Stimulated activated CD8-positive, alpha-beta memory T cell treated with anti-CD3 and anti-CD28 coated beads, Interleukin-4, amount 100 ng/mL, for 1 hour (primary cell): ENCODE measurements at places on chromosomes 3 and 15.

DNA sequence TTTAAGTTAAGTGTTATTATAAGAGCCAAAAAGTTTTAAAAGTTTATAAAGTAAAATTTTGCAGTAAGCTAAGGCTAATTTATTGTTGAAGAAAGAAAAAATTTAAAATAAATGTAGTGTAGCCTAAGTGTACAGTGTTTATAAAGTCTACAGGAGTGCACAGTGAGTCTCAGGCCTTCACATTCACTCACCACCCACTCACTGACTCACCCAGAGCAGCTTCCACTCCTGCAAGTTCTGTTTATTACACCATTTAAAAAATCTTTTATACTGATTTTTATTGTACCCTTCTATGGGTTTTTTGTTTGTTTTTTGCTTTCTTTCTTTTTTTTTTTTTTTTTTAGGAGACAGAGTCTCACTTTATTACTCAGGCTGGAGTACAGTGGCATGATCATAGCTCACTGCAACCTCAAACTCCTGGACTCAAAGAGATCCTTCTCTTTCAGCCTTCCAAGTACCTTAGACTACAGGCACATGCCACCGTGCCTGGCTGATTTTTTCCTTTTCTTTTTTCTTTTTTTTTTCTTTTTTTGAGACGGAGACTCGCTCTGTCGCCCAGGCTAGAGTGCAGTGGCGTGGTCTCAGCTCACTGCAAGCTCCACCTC, 25.9 kb downstream of the CSTA start:
- DNase-seq, result no peak

- DNase-seq, result no peak
Observed at GRCh38 chr3:5001805-5002173, 22.6 kb downstream of the BHLHE40 start.

DNA sequence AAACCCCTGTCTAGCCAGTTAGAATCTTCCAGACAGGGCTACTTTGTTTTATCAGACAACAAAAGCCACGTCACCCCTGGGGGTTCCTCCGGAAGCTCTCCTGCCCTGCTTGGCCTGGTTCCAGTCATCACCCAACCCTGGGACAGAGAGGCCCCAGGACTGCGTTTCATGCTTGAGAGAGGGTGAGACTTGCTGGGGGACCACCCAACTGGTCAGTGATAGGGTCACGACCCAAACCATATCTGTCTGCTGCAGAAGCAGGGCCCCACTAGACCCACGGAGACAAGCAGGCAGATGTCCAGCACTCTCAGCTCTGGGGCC, 1.2 kb downstream of the NT5DC2 start:
- no peak for DNase-seq

GRCh38 chr3:101320475-101320874, at the start of gene IMPG2:
Gene IMPG2 (minus strand): TSS chr3:101320575. CDS start chr3:101320372, 203 bp downstream.
- no peak for DNase-seq

DNA sequence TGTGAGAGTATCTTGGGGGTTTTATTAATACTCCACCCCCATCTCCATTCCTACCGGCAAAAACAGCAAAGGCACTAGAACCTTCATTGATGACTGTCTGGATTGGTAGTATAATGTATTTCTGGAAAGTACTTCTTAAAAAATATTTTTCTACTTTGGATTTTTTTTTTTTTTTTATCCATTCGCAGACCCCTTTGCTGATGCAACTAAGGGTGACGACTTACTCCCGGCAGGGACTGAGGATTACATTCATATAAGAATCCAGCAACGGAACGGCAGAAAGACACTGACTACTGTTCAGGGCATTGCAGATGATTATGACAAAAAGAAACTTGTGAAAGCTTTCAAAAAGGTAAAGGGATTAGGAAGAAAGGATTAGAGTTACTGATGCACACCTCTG, 1.2 kb downstream of the EIF1B start:
- DNase-seq, result no peak

GRCh38 chr3:17078926-17079465, 194.2 kb downstream of the PLCL2 start:
- DNase-seq, result no peak

- no peak for DNase-seq
Observed at GRCh38 chr3:30314757-30315325, 291.6 kb upstream of the TGFBR2 start.

- no peak for DNase-seq
Observed at GRCh38 chr15:31346367-31347066, 19.9 kb downstream of the KLF13 start.

DNA sequence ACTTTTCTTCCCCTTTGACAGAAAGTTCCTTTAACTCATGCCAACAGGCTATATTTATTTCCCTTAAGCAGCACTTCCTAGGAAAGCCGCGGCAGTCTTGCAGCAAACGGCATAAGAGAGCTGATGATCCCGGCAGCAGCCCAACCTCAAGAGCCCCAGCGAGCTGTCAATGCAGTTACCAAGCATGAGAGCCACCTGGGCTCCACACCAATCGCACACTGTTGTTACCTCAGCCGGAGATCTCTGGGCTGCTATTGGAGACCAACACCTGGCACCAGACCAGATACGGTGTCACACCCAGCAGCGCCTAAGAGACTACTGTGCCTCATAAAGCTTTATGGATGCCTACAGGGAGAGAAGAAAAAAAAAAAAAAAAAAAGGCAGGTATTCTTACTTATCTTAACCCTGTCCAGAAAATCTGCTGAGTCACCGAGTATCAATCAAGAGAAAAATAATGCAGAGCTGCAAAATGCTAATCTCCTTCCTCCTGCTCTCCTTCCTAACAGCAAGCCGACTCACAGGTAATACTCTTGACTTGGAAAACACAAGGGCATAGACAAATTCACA, 11.7 kb downstream of the ABCC5 start:
- no peak for DNase-seq

GRCh38 chr3:63762934-63763550, 56.1 kb upstream of the C3orf49 start:
- no peak for DNase-seq

GRCh38 chr3:103919327-103919726, 1447.4 kb upstream of the ALCAM start:
- no peak for DNase-seq

DNA sequence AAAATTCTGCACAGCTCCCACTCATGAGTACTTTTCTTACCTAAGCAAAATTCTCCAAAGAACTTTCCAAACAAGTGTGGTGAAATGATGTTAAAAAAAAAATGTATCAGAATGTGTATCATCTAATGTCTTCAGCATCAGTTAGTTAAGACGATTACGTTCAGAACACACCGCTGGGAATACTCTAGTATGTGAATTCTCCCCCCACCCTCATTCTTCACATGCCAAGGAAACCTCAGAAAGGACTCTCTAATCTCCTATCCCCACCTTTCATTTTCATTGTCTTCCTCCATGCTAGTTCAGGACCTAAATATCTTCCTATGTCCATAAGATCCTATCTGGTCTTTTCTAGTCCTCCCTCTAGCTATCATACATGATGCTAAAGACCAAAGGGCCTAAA, 457.4 kb downstream of the SHQ1 start:
- no peak for DNase-seq

DNA sequence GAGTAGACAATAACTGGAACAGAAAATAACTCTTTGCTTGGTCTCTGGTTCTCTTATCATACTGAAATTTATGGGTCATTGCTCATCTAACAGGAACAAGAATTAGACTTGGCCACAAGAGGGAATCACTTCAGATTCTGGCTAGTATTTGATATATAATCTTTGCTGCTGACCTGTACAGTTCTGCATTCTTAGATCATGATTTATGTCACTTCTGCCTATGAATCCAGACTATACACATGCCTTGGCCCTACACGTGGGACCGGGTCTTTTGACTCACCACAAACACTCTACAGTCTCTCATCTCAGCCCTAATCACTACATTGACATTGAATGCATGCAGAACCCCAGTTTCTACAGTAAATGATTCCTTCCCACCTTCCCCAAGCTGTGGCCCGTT, 162.5 kb upstream of the SOX2 start:
- no peak for DNase-seq

GRCh38 chr3:192062186-192062585, 601.2 kb downstream of the PYDC2 start:
- DNase-seq, result no peak

- no peak for DNase-seq
Observed at GRCh38 chr15:67397139-67397538, 123.8 kb upstream of the C15orf61 start.

DNA sequence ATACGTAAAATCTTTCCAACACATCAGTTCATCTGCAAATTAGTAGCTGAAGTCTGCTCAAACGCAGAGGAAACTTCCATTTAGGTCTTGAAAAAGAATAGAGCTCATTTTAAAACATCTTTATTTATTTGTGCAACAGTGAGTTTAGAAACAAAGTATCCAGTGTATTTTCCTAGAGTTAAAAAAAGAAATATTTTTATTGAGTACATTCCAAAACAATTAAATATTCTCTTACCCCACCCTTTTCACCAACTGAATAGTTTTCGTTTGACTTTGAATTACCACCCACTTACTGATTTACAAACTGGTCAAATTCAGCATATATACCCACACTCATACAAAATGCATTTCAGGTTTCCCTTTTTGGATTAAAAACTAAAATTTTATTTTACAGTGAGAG, 104.7 kb downstream of the ZBTB20 start:
- no peak for DNase-seq
